ENCODE measurements at places on chromosomes 5 and 9. TPM values are rescaled to one million over a fixed set of nuclear protein-coding genes. Genes with fewer than 3 reads are reported as not detected.

DNA sequence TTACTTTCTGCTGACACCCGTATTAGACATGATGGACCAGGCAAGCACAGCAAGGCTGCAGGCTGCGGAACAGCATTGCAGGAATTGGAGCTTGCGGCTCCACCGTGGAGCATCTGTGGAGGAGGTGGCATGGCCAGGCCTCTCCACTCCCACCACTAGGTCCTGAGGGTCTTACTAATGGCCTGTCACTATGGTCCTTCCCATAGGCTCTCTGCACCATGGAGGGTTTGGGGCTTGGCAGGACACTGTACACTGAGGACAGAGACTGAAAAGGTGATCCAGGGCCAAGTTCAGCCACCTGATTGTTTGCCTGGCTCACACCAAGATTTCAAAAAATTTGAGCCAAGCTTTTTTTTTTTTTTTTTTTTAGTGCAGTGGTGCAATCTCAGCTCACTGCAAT, 14.3 kb upstream of the ZBTB43 start:
- no peak for DNase-seq

- no peak for DNase-seq
Observed at GRCh38 chr5:128949847-128950546, 15.3 kb upstream of the SLC27A6 start.

DNA sequence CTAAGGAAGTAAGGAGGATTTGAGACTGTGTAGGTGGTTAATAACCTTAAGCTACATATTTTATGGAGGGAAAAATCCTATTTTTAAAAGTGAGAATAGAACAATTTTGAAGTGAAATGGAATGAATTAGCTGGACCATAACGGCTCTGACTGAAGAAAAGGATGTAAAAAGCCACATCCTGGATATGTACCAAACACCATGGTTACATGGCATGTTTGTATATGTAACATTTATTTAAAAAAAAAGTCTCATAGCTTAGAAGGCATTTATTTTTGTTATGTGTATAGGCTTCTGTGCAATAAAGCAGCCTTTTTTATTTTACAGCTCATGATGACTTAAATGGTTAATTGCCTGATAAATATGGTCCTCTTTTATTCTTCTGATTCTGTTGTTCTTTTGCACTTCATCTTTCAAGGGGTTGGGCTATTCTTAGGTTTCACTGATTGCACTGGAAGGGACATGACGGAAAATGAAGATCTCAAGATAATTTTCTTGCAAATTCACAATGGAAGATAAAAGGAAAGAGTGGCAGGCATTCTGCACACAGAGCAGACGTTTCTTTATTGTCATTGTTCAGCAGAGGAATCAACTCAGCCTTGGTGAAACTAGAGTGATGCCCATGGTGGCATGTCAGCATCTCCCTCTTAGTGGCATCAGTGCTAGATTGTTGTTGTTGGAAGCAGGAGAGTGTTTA, 63.1 kb downstream of the DOCK8 start:
- no peak for DNase-seq

The IL5 gene
- not detected for total RNA-seq

The C5orf52 gene
- not detected for total RNA-seq
